Left hindlimb (tissue), 1 donor: ENCODE measurements at places on chromosomes 4 and X.

GRCh38 chr4:117796677-117797076 is 237.6 kb upstream of the NDST3 start:
- no peak for DNase-seq

DNA sequence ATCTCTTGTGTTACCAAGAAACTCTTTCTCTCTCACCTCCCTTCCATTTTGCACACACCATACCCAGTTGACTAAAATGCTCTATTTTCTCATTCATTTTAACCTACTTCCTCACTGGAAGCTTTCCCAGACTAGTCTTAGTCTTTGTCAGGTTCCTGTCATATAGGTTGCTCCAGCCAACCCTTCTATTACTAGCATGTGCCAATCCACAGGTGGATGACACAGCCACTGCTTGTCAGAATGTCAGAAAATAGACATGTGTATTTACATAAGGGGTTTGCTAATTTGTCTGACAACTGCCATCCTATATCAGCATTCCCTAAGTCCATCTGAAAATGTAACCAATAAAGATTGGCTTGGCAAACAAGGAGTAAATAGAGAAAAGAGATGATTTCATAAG is 239.2 kb upstream of the SMIM31 start:
- DNase-seq, result no peak

DNA sequence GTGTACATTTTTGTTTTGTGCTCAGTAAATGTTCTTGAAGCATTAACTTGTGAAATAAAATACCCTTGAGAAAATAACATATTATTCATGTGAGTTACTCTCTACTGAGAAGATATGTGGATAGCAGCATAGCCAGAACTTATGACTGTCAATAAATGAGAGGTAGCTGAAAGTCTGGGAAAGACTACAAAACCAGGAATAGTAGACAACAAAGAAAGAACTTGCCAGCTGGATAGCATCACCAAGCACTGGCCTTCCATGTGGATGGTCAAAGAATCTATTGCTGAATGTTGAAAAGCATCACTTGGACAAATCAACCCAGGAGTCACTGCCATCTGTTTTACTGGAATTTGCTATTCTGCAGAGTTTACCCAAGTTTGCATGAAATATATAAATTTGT is 650.0 kb upstream of the HTR2C start:
- DNase-seq, result no peak

GRCh38 chr4:57075367-57075766 is 34.8 kb downstream of the IGFBP7 start:
- DNase-seq, result no peak

GRCh38 chrX:43615660-43616059 is 40.4 kb upstream of the MAOA start:
- no peak for DNase-seq

DNA sequence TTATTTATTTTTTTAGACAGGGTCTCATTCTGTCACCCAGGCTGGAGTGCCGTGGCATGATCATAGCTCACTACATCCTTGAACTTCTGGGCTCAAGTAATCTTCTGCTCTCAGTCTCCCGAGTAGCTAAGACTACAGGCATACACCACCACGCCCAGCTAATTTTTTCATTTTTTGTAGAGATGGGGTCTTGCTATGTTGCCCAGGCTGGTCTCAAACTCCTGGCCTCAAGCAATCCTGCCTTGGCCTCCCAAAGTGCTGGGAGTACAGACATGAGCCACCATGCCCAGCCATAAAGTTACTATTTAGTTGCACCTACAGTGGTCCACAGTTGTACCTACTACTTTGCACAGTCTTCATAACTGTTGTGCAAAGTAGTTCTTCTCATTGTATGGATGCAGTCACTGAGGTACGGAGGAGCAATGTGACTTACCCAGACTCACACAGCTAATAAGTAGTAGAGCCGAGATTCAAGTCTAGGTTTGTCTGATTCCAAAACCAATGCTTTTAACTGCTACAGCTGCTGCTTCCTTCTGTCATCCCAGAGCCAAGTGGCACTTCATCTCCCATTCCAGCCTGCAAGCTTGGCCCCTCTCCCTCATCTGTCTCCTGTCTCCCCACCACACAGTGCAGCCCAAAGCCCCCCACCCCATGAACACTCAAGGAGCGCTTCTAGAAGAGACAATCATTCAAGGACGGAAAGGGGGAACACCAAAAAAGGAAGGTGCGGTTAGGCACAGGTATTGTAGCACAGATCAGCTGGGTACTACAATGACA is 24.0 kb upstream of the IQSEC2 start:
- no peak for DNase-seq

- DNase-seq, result no peak
Observed at GRCh38 chr4:8914461-8915171, 43.0 kb upstream of the HMX1 start.

DNA sequence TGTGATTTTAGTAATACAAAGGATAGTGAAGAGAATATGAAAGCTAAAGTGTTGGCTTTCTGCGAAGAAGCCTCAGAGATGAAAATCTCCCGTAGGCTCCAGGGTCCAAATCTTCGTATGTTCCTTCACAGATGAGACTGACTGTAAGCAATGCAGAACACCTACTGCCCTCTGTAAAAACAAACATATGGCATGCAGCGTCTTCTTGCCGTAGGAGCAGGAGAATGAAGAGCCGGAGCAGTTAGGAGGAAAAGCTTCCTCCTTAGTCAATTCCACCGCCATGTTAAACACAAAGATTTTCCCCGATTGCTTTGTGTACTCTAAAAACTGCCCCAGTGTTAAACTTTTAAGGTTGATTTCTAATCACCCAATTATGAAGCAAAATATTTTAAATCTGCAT is 22.5 kb downstream of the RWDD4 start:
- DNase-seq, result no peak

GRCh38 chr4:156749426-156750403 is 221.9 kb downstream of the PDGFC start:
- DNase-seq, result no peak

DNA sequence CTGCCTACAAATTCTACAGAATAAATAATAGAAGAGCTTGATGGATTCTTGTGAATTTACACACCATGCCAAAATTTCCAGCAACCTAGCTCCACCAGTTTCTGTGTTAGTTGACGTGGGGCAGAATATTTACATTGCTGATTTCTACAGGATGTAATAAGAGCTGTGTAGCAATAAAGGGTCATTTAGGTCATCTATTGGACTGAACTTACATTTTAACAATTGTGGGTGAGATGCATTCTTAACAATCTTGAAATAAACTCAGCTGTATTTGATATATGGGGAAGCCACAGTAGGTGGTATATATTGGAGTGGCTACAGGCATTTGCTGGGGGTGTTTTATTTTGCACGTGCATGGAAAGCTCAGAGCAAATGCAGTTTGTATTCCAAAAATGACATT is 655.3 kb downstream of the IQCM start:
- DNase-seq, result no peak

GRCh38 chr4:126137782-126138170 is 823.0 kb downstream of the FAT4 start:
- DNase-seq, result no peak

- no peak for DNase-seq
Observed at GRCh38 chrX:20666331-20666730, 399.6 kb upstream of the RPS6KA3 start.

GRCh38 chrX:63349307-63349706 is 1.8 kb downstream of the SPIN4 start:
- DNase-seq, result no peak

DNA sequence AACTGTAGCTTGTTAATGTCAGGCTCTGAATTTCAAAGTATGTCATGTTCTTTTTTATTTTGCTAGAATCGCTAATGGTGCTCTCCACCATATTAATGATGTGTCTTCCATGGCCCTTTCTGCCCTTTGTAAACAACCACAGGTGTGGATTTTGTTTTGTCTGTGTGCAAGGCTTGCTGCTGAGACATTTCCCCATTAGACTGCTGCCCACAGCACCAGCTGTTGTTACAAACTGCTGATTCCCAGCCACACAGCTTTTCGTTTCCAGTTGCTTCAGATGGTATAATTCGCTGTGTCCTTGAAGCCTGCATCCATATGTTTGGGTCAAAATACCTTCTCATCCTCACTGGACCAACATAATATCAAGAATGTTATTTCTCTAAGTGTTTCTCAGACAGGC is 32.8 kb downstream of the KCNIP4 start:
- DNase-seq, result no peak

- DNase-seq, result peak; percentile 26
Observed at GRCh38 chr4:2765832-2766526, 9.8 kb upstream of the TNIP2 start.

- no peak for DNase-seq
Observed at GRCh38 chr4:74294681-74295080, 13.6 kb upstream of the EPGN start.

- DNase-seq, result no peak
Observed at GRCh38 chrX:150569155-150569477, 695 bp downstream of the MTM1 start.

GRCh38 chr4:99383399-99383798 is 30.9 kb upstream of the ADH1C start:
- DNase-seq, result no peak

GRCh38 chr4:85514117-85514516 is 39.2 kb downstream of the ARHGAP24 start:
- DNase-seq, result no peak

DNA sequence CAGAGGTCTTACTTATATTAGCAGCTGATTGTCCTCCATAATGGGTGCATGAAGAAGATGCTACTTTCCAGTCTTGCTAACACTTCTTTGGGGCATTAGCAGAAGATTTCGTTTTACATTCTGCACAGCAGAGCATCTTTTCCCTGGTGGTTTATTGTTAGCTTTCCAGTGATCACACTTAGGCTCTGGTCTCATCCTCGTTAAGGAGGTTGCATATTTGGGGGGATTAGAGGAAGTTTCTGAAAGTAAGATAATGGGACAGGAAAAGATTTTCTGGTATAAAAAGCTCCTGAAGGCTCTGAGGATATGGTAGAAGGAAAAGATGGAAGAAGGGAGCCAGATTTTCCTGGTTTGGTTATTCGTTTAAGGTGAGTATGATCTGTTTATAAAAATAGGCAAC is 134.1 kb downstream of the GATB start:
- no peak for DNase-seq

DNA sequence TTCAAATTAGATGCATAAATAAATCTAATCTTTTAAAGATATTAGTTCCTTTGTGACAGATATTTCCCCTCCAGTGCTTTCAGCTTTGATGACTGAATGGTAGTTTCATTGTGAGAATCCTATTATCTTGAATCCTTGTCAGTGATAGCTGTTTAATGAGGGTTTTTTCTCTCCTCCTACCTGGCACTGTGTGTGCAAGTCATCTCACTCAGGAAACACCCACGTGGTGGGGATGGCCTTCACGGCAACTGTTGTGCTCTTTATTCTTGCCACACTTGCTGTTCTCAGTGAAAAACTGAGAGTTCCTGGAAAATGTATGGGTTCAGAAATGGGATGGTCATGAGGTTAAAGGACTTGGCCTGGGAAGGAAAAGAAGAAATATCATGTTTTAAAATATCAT is 129.9 kb downstream of the SPRY1 start:
- DNase-seq, result no peak

- DNase-seq, result no peak
Observed at GRCh38 chrX:110051559-110051958, 48.6 kb downstream of the TMEM164 start.

- DNase-seq, result no peak
Observed at GRCh38 chr4:23114538-23114937, 421.8 kb downstream of the GBA3 start.

DNA sequence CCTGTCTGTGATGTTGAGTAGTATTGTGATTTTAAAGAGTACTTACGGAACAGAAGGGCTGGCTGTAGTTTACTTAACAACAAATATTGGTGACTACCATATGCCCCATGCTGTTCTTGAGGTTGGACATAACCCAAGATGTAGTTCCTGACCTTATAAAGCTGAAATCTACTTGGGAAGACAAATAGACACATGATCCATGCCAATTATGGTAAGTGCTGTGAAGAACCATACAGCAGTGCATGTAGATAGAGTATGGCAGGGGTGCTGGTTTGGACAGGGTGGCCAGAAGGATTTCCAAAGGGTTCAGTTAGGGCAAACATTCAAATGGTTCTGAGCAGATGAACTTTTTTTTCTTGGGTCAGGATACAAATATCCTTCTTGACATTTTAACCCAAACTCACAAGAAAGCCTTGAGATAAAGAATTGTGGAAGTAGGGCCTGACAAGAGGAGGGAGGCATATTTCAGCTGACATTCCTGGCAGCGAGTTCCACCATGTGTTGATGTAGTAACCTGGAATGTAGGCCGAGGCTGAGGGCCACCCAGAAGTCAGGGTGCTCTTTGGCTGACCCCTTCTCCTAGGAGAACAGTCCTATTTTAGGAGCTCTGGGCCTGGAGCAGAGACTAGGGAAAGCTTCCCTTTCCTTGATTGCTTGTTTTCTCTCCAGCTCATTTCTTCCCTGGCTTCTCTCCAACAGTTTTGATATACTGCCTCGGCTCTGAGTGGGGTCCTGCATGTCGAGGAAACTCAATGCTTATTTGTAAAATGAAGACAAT is 74.2 kb downstream of the FREM3 start:
- peak; percentile 74 for DNase-seq

GRCh38 chrX:13750204-13750603 is 15.7 kb downstream of the OFD1 start:
- no peak for DNase-seq

DNA sequence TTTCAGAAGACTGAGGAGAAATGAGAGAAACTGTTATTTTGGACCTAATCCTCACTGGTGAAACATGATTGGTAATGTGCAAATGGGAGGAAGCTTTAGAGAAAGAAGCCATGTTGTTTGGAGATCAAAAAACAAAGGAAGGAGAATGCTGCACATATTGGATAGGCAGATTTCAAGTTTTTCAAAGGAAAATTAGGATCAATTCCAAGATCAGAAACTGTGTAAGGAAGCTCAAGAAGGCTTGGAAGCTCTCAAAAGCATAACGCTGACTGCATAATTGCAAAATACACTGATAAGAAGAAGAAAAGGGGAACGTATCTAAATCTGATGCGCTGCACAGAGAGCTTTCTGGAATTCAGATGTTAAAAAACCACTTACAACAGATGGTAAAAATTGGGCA is 34.6 kb downstream of the KLHL15 start:
- DNase-seq, result no peak

DNA sequence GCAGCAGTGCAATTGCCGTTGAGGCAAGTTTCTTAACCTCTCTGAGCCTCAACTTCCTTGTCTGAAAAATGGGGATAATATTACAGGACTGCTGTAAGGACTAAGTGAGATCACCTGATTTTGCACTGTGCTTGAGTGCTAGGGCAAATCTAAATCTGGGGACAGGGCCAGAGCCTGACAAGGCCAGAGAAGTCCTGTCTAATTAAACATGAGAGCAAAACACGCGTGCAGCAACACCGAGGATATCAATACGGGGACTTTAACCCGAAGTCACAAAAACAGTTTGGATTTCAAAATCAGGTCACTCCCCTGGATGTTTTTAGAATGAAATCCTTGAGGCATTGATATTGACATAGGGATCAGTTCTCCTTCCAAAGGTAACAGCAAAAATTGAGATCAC is 5.7 kb upstream of the GJB1 start:
- no peak for DNase-seq

DNA sequence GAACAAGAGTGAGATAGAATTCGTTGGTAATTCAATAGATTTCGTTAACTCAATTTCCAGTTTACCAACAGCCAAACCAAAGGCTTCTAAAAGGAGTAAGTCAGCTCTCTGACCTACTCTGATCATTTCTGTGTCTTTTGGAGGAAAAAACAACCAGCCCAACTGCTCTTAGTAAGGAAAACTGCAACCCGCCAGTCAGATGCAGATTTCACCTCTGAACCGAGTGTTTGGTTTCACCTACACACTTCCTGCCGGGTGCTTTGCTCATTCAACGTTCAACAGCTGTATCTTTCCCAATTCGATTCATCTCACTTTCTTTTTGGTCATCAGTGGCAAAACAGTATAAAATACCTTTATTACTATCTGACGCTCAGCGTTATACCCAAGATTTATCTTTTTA is 24.5 kb downstream of the TMSB4X start:
- DNase-seq, result no peak
